Mesothelial cell of epicardium (in vitro differentiated cells): ENCODE measurements at places on chromosomes 6 and 20.

DNA sequence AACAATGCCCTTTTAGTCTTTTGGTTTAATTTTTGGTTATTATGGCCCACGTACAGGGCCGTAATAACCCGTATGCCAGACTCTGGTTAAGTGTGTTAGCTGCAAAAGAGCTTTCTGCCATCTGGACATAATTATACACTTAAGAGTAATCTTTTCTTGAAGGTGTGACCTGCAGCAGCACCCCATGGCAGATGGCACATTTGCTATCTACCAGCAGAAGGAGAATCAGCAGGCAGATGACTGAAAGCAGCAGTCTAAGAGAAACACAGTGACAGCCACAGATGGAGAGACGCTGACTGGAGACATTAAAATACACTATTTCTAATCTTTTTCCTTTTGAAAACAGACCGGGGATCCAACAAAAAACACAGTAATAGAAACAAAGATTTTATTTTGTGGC is 18.7 kb downstream of the ASF1A start:
- DNase-seq, result no peak

DNA sequence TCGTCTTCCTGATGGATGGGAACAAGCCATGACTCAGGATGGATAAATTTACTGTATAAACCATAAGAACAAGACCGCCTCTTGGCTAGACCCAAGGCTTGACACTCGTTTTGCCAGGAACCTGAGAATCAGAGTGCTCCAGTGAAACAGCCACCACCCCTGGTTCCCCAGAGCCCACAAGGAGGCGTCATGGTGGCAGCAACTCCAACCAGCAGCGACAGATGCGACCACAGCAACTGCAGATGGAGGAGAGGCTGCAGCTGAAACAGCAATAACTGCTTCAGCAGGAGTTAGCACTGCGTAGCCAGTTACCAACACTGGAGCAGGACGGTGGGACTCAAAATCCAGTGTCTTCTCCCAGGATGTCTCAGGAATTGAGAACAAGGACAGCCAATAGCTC is 100.9 kb upstream of the SAMD5 start:
- no peak for DNase-seq

DNA sequence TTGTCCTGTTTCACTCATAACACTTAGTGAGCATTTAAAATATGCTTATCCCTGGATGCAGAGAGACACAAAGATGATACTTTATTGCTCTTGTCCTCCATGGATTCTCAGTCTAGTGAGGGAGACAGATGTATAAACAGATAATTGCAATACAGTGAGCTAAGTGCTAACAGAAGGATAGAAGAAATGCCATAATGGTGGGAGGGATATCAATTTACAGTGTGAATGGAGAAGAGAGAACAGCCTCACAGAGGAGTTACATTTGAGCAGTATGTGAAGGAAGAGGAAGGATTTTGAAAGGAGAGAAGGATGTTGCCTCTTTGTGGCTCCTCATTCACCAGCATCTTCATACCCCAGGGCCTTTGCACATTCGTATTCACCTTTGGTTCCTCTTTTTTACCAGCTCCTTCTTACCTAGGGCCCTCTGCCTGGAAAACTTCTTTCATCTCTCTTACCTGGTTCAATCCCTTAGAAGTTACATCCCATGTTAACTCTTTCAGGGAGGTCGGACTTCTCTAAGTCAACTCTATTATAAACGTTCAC is 341.7 kb downstream of the PRL start:
- DNase-seq, result no peak

- DNase-seq, result no peak
Measured at GRCh38 chr6:6844530-6844929, 256.0 kb downstream of the LY86 start.

DNA sequence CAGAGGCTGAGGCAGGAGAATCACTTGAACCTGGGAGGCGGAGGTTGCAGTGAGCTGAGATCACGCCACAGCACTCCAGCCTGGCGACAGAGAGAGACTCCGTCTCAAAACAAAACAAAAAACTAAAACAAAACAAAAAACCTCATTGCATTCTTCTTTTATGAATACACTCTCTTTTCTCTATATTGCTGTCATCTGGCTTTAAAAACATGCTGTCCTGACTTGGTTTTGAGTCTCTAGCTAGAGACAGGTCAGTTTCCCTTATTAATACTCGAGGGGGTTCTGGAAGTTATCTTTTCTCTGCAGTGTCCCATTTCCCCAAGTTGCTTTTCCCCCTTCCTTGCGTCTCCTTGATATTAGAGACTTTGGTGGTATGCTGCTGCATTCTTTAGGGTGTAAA is 50.9 kb downstream of the RIOK1 start:
- DNase-seq, result no peak

- DNase-seq, result no peak
Measured at GRCh38 chr6:54981647-54982046, 135.1 kb downstream of the FAM83B start.

- DNase-seq, result no peak
Measured at GRCh38 chr6:41228096-41228495, at the start of gene TREML4. Gene TREML4, plus strand, starts transcription at chr6:41228349. Its CDS starts 79 bp downstream, at chr6:41228428.

DNA sequence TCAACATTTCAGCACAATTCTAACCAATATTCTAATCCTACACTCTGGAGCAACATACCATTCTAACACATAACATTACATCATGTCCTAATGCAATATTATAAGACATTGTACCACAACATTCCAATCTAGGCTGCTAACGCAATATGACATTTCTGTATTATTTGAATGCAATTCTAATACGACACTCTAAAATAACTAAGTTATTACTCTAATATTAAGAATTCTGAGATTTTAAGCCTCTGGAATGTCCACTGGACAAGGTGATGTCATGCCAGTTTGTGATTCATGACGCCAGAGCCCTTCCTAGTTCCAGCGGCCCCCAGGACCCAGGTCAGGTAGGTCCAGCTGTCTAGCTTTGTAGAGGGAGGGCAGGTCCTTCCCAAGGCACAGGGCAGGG is 69.7 kb upstream of the SIRPA start:
- no peak for DNase-seq

- DNase-seq, result no peak
Measured at GRCh38 chr6:142570221-142570671, 268.4 kb downstream of the ADGRG6 start.

DNA sequence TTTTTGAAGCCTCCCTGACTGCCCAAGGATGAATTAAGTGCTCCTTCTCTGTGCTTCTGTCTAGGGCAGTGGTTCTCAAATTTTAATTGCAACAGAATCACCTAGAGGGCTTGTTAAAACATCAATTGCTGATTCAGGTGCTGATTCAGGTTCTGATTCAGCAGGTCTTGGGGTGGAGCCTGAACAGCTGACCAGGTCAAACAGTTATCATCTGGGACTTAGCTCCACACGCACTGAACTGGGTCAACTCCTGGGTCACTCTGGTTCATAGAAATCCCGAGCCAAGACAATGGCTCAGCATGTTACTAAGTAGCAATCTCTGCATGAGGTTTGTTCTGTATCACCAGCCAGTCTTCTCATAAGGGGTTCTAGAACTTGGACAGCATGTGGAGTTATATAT is 192.3 kb downstream of the GJA1 start:
- no peak for DNase-seq

GRCh38 chr6:99285881-99286280 is 63.6 kb downstream of the FAXC start:
- no peak for DNase-seq

DNA sequence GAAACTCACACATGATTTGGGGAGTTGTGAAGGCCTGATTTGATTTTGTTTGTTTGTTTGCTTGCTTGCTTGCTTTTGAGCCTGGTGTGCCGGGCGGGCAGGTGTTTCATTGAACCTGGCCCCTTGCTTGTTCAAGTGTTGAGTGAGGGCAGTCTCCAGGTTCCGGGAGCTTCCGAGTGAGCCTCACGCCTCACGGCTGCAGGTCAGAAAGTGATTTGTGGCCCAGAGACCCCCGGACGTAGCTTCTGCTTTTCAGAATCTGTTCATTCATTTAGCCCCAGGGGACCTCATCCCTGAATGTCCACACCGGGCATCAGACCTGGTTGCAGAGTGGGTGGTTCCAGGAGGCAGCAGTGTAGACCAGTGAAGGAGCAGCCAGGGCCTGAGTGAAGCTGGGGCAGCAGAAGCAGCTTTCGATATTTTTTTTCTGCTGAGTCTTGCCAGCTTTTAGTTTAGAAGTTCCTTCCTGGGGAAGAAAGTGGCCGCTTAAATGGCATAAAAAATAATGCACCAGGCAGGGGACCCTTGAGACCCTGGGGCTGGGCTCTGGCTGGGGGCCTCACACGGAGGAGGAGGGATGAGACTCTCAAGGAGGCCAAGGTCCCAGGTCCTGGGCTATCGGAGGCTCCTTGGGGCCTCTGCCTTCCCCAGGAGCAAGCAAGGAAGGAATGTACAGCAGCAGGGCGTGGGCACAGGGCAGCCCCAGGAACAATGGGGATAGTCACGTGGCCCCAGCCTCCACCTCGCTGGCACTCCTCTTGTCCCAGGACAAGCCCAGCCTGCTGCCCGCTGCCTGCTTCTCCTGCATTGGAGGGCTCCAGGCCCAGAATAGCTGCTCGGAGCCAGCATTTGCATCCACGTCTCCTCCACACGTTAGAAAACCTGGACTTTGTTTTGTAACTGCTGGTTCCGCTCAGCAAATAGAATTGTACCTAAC is 89.2 kb upstream of the BHLHE23 start:
- DNase-seq, result peak; percentile 5

DNA sequence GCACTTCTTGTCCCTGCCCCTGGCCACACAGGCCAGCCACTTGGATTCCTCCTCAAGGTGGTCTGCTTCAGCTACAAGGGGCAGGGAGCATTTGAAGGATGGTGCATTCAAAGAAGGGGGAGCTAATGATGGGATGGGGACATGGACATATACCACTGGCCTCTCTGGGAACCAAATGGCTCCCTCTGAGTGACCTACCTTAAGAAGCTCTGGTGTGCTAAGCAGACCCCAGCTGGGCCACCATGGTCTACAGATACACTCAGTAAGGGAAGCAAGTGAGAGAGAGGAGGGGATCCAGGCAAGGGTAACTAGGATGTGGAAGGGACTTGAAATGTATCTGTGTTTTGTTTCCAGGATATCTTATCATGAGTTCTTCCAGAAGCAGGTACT is 62.4 kb downstream of the TTI1 start:
- DNase-seq, result no peak

GRCh38 chr20:41133709-41134361 is 3.5 kb upstream of the PLCG1 start:
- DNase-seq, result no peak

- DNase-seq, result no peak
Measured at GRCh38 chr6:104017410-104018381, 842.0 kb downstream of the HACE1 start.

GRCh38 chr6:3135668-3136291 is 17.3 kb downstream of the BPHL start:
- DNase-seq, result no peak

GRCh38 chr6:44641344-44642031 is 254.0 kb downstream of the CDC5L start:
- DNase-seq, result no peak

DNA sequence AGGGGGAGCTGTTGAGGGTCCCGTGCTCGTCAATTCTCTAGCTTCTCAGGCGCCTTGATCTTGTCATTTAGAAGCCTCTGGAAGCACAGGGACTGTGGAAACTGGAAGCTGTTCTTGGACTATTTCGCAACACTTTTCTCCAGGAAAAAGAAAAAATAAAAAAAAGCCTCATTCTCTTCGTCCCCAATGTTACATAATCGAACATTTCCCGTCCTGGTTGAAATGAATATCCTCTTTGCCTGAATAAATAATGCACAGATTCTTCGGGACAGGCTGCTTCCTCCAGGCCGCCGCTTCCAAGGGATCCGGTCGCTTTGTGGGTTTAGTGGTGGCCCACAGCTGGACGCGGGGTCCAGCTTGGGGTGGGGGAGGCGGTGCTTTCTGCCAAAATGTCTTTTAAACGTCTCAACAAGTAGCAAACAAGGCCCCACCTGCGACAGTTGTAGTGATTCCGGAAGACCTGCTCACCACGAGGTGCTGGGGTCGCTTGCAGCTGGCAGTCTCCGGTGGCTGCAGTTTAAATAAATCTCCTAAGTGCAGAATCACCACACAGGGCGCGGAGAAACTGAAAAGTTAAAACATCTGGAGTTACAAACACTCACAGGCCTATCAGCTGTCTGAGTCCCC is 125.9 kb upstream of the ESR1 start:
- no peak for DNase-seq

- DNase-seq, result no peak
Measured at GRCh38 chr6:1858196-1858595, 248.5 kb downstream of the FOXC1 start.

GRCh38 chr6:155187994-155188706 is 75.7 kb upstream of the CLDN20 start:
- DNase-seq, result no peak

DNA sequence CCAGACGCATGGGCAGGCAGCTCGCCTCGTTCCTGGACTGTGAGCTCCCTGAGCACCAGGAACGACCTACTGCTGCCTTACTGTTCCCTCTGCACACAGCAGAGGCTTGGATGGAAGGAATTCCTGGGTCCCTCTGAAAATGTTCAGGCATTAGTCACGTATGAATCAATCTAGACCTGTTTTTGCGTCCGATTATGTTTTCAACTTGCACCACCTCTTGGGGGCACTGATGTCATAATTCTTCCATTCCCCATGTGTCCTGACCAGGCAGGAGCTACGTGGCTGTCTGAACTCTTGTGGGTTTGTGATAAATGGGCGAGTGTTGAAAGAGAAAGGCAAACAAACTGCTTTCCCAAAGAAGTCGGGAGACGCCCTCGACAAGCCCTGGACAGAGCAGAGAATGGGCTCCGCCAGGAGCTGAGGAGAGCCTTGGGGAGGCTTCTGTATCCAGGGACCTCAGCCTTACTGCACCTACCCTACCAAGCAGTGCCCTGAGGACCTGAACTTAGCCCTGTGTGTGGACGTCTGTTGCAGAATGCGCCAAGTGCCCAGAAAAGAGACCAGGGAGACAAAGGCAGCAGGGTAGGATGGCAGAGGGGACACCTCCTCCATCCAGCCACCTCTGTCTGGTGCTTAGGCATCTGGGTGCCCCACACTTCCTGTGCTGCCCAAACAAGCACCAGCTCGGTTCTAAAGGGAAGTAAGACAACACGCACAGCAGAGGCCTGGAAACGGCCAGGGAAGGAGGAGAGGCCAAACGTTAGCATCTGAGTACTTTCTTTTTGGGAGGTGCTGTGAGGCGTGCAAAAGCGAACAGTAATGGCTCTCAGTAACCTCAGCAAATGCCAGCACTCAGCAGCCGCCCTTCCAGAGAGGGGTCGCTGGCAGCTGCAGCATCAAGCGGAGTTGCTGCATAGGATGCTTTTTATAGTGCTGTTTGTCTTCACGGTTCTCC is 124.2 kb downstream of the LY86 start:
- no peak for DNase-seq

GRCh38 chr6:93238632-93239031 is 180.7 kb downstream of the EPHA7 start:
- DNase-seq, result no peak

DNA sequence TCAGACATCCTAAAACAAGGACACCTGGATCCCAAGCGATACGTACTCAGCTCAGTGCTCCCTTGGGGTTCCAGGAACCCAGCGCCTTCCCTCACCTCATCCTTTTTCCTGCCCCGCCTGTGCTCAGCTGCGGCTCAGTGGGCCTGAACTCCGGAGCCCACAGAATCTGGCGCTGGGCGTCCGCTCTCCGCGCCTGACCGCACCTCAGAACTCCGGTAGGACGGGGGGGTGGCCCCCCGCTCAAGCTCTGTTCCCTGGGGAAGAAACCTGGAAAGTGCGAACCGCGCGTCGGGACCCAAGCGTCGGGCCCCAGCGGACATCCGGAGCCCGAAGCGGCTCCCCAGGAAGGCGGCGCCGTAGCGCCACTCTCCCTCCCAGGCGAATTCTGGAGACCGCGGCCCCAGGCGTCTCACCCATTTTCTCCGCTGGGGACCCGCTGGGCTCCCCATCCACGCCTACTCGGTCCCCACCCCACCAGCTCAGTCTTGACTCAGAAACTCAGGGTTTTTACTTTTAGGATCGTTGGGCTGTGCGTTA is 336 bp upstream of the LY6G5C start:
- no peak for DNase-seq

- no peak for DNase-seq
Measured at GRCh38 chr6:113439866-113440265, 417.3 kb upstream of the MARCKS start.
